ENCODE measurements at places on chromosomes 3 and 15. TPM values are rescaled to one million over a fixed set of nuclear protein-coding genes. Genes with fewer than 3 reads are reported as not detected.

Gene SLC22A13
- total RNA-seq: 0.50 TPM

Gene RASL12
- not detected for total RNA-seq

Gene ACP3
- not detected for total RNA-seq

Gene ITGA11
- total RNA-seq: 0.60 TPM

Gene SLC2A2
- total RNA-seq: not detected

Gene SLC28A1
- not detected for total RNA-seq

Gene DNAJA4
- 26.7 TPM for total RNA-seq

Gene CSPG4
- total RNA-seq: 0.02 TPM

Gene FYCO1
- 16.0 TPM for total RNA-seq

Gene KBTBD12
- not detected for total RNA-seq

Gene PLA1A
- not detected for total RNA-seq

Gene SCN5A
- total RNA-seq: 0.58 TPM

Gene CACNA1D
- 0.18 TPM for total RNA-seq

Gene PODXL2
- 2.5 TPM for total RNA-seq

Gene CGNL1
- total RNA-seq: not detected

Gene TTC23
- 0.43 TPM for total RNA-seq

Gene GPX1
- total RNA-seq: 87.8 TPM

Gene CEMIP
- total RNA-seq: not detected

Gene GOLGA8J
- not detected for total RNA-seq

Gene CPNE9
- not detected for total RNA-seq

Gene CD276
- 0.20 TPM for total RNA-seq

Gene NUTM1
- not detected for total RNA-seq

Gene LMAN1L
- total RNA-seq: 0.38 TPM

Gene SGO1
- 28.7 TPM for total RNA-seq
